ENCODE measurements at places on chromosomes 4 and X.
A peak's percentile ranks its signal among the peaks of the same experiment; 100 is the strongest.

DNA sequence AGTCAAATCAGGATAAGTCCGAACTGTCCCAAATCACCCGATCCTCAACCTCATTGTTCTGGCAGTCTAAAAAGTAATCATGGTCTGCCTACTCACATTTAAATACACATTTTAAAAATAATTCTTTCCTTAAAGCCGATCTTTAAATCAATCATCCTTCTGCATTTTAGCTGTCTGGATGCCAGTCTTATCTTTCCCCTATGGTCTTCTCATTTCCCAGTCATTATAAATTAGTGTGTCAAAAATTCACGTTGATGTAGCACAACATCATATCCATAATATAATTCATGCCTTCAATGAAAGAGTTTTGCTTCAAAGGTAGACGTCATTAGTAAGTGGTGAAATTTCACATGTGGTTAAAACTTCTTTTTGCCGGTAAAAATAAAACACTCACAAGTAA lies 108.1 kb upstream of the FRG1 start:
- no peak for DNase-seq

DNA sequence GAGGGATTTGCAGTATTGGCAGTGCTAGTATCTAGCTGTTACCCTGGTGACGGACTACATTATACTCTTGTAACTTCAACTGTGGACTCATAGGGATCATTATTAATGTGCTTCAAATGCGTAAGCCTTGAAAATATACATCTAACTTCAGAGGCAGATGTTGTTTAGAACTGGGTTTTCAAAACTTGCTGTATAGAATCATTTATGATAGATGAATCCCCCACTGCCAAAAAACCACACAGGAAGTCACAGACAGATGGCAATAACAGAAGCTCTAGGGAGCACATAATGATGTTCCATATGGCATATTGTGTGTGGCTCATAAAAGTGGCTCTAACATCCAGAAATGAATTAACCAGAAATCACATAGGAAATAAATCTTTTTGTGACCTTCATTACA lies 62.3 kb upstream of the RELL1 start:
- DNase-seq: peak; percentile 62

GRCh38 chr4:143386812-143387211 lies 50.1 kb downstream of the GAB1 start:
- DNase-seq: no peak

DNA sequence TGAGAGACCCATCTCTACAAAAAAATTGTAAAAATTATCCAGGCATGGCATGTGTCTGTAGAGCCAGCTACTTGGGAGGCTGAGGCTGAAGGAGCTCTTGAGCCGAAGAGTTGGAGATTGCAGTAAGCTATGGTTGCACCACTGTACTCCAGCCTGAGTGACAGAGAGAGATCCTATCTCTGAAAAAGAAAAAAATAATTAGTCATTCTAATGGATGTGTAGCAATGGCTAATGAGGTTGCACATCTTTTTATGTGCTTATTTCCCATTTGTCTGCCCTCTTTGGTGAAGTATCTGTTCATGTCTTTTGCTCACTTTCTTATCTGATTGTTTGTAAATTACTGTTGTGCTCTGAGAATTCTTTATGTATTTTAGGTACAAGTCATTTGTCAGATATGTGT lies 19.0 kb upstream of the MAML3 start:
- no peak for DNase-seq

DNA sequence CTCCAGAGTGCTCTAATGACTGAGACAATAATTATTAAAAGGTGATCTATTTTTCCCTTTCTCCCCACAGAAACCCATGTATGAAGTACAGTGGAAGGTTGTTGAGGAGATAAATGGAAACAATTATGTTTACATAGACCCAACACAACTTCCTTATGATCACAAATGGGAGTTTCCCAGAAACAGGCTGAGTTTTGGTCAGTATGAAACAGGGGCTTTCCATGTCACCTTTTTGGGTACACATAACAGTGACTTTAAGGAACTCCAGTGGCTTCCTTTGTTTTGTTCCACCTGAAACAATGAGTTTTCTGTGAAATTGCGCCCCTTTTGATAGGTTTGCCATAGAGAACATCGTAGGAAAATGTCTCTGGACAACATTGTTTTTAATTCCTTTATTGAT lies 69.6 kb downstream of the KIT start:
- no peak for DNase-seq

DNA sequence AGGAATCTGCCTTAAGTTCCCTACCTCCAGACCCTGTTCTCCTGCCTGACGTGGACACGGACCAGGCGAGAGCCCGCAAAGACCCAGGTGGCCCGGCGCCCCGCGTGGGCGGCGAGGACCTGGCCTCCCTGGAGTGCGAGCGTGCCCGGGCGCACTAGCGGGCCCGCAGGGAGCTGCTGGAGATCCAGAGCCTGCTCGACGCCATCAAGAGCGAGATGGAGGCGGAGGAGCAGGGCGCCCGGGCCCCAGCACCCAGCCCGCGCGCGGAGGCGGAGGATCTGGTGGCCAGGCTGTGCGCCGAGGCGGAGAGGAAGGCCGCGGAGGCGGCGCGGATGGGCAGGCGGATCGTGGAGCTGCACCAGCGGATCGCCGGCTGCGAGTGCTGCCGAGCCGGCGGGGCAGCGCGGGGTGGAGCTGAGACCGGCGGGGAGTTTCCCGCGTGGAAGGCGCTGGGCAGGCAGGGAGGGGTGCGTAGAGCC lies 18.2 kb downstream of the MRFAP1 start:
- no peak for DNase-seq

- DNase-seq: no peak
Measured at GRCh38 chr4:125992891-125993290, 678.1 kb downstream of the FAT4 start.

- DNase-seq: no peak
Measured at GRCh38 chr4:40845154-40845835, 95.5 kb downstream of the NSUN7 start.

GRCh38 chr4:6193399-6193798 lies 7.0 kb downstream of the JAKMIP1 start:
- DNase-seq: no peak

- no peak for DNase-seq
Measured at GRCh38 chr4:24743927-24744326, 51.4 kb upstream of the SOD3 start.

- peak; percentile 80 for DNase-seq
Measured at GRCh38 chr4:101418055-101418454, 70.7 kb upstream of the PPP3CA start.

- DNase-seq: no peak
Measured at GRCh38 chrX:25733148-25733547, 405.0 kb upstream of the MAGEB18 start.

GRCh38 chr4:7841894-7842293 lies 97.8 kb downstream of the AFAP1 start:
- no peak for DNase-seq

GRCh38 chrX:117274965-117275364 lies 812.2 kb upstream of the CT83 start:
- DNase-seq: no peak

GRCh38 chr4:113645288-113645687 lies 116.2 kb downstream of the CAMK2D start:
- DNase-seq: no peak
